Inflammatory macrophage treated with lipopolysaccharide for 4 hours (primary cell): ENCODE measurements at places on chromosomes 6 and 20.

GRCh38 chr6:4253604-4254231 is 118.3 kb upstream of the ECI2 start:
- no peak for DNase-seq

- no peak for DNase-seq
Observed at GRCh38 chr6:107943626-107944439, 14.2 kb downstream of the SEC63 start.

GRCh38 chr6:30530014-30530413 is 26.3 kb downstream of the GNL1 start:
- peak; percentile 85 for DNase-seq

DNA sequence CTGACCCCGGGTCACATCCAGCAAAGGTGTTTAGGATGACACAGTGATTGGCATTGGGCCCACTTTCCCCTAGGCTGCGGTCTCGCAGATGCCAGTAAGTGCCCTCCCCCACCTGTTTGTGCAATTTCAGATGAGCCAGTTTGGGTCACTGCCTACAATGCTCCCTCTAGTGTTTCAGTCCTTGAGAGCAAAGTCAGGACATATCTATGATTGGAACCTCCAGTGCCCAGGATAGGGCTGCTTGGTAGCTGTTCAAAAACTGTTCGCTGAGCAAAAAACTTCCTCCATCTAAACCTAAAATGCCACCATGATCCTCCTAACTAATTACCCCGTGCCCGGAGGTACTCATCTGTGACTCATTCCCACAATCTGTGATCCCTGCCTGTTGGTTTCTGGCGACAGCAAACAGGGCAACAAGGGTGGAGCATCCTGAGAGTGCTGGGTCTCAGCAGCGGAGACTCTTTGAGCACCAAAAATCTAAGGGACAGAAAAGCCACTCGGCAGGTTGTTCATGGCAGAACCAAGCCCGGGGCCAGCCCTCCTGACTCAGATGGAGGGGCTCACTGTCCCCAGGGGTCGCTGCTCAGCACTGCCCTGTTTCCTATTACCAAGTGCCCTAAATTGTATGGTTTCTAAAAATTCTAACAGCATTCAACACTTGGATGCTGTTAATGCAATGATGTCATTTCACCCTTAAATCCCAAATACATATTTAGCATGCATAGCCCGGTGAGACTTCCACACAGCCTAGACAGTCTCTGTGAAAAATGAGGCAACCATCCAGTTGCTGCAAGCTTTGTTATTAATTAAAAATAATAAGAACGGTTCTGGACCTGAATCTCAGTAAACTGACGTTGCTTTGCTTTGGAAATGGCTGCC is 5.0 kb downstream of the VSX1 start:
- peak; percentile 13 for DNase-seq

DNA sequence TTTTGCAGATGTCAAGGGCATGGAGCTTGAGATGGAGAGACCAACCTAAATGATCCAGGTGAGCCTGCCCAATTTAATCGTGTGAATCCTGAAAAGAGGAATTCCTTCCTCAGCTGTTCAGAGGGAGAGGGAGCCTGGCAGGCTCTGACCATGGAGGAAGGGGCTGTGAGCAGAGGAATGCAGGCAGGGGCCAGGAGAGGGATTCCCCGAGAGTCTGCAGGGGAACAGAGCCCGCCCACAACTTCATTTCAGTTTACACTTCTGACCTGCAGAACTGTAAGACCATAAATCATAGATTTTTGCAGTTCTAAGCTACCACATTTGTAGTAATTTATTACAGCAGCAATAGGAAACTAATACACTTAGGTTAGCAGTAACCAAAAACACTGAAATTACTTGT is 164.1 kb downstream of the TBXT start:
- DNase-seq, result no peak

GRCh38 chr6:52317841-52318581 is 33.5 kb upstream of the MCM3 start:
- DNase-seq, result peak; percentile 62

- DNase-seq, result no peak
Observed at GRCh38 chr6:75126518-75126917, 79.3 kb downstream of the COL12A1 start.
